NCI-H187 (cell line): ENCODE measurements at places on chromosomes 5 and 9.

DNA sequence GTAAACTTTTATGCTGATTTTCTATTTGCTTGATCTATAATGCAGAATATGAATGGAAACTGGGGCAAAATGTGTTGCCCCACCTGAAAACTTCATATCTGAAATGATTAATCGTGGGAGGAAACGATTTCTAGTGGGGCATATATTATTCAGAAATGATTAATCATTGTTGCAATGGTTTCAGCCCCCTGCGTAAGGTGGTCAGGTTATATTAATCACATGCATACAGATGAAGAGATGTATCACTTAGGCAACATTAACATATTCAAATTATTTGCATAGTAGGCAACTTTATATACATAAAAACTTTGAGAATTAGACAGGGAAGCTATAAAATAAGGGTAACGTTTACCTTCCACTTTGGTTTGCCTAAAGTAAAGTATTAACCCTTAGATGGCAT, 49.8 kb downstream of the LSM11 start:
- DNase-seq = no peak

DNA sequence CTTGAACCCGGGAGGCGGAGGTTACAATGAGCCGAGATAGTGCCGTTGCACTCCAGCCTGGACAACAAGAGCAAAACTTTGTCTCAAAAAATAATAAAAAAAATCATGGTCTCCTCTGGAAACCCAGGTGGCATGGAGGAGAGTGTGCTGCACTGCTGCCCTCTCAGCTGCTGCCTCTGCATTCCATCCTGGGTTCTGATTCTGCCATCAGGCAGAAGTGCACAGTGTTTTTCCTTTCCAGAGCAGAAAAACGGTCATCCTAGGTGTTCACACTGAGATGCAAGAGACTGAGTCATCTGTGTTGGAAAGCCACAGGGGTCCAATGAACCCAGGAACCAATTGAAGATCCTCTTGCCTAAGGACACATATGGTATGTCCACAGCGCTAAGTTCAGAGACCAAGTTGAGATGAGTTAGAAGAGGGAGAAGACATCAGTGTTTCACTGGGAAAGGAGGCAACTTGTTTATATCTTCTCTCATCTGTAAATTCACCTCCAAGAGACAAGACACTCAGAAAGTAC, 88.8 kb upstream of the DMRT1 start:
- DNase-seq = no peak

DNA sequence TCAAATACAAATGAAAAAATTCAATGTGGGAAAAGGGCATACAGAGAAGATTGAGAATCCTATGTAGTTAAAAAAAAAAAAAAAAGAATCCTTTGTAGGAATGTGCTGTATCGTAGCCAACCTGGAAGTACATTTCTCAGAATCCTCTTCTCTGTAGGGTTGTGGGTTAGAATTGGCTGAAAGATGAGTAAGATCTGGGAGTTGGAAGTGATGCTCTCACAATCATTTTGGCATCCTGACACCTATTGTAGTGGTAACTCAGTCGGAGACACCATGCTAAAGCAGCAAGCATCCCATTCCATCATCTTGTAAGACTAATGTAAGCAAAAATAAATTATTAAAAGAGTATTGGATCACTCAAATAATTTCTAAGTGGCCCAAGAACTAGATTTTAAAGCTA, 30.6 kb downstream of the MRPL22 start:
- DNase-seq = no peak

GRCh38 chr9:114291064-114291474, 31.8 kb upstream of the ORM1 start:
- no peak for DNase-seq

GRCh38 chr5:32679218-32679617, 31.9 kb upstream of the NPR3 start:
- DNase-seq = no peak

- DNase-seq = no peak
Measured at GRCh38 chr5:178832618-178833201, 27.0 kb upstream of the ZNF354B start.

DNA sequence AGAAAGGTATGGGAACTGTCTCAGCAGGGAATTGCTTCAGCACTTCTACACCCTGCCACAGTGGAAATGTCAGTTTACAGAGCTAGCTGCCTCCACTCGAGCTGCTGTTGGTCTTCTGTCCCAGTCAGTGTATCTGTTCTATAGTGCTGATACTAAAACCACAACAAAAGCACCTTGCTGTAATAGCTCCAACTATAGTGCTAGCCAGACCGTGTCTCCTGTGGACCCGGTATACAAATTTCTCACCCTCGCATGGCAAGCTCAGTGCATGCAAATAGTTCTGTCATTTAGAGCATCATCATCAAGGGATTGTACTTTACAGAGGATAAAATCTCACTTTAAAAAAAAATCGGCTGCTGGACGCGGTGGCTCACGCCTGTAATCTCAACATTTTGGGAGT, 51.5 kb upstream of the IQGAP2 start:
- DNase-seq = no peak

DNA sequence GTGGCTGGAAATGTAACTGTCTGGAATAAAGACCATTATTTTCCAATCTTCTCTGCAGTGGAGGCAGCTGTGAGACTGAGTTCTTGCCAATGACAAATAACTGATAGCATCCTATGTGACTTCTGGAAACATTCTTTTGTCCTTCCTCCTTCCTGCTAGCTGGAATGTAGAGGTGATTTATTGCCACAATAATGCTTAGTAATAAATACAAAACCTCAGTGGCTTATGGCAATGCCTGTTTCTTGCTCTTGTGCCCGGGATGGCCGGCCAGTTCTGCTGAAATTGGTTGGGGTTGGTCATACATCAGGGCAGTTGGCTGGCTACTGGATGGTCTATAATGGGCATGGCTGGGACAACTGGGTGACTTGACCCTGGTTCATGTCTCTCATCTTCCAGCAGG, 12.2 kb upstream of the TEX48 start:
- DNase-seq = no peak

DNA sequence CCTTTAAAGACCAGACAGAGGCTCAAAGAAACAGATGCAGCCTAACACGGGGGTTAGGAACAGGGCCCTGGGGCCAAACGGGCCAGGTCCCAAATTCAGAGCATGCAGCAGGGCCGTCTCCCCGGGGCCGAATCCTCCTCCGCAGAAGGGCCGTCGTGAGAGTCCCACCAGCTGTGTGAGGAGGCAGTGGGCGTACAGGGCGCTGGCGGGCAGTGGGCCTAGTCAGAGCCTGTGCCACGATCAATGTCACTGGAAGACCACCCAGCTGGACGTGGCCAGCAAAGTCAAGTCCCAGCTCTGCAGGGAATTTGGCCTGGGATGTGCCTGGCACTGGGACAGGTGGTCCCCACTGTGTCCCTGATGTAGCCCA, 15.8 kb upstream of the FCN2 start:
- DNase-seq = no peak

GRCh38 chr5:115809946-115810345, 6.5 kb downstream of the CDO1 start:
- DNase-seq = no peak

DNA sequence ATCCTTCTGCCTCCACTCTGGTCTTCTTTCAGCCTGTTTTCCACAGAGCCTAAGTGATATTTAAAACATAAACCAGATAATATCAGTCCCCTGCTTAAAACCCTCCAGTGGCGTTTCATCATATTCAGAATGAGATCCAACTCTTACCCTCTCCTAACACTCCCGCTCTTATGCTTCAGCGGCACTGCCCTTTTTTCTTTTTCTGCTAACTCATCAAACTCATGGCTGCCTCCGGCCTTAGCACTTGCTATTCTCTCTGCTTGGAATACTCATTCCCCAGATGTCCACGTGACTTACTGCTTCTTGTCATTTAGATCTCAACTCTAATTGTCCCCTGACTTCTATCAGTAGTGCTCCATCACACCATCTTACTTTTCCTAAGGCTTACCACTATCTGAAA, 73.6 kb downstream of the PIP5K1B start:
- DNase-seq = no peak

DNA sequence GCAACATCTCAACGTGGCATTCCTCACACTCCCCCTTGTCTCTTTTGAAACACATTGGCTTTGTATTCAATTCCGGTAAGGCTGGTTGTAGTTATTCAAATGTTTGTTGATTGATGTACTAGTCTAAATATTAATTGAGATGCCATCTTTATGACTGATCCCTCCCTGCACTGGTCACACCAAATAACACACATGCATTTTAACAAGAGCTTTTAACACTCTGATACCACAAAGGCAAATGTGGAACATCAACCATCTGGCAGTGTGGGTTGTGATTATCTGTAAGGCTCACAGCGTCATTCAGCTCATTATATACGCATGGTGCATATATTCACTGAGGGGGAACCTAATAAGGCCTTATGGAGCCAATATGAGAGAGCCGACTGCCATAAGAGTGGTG, 305.0 kb downstream of the TENT4A start:
- DNase-seq = no peak

- DNase-seq = no peak
Measured at GRCh38 chr9:128149951-128150593, 819 bp downstream of the LCN2 start.

DNA sequence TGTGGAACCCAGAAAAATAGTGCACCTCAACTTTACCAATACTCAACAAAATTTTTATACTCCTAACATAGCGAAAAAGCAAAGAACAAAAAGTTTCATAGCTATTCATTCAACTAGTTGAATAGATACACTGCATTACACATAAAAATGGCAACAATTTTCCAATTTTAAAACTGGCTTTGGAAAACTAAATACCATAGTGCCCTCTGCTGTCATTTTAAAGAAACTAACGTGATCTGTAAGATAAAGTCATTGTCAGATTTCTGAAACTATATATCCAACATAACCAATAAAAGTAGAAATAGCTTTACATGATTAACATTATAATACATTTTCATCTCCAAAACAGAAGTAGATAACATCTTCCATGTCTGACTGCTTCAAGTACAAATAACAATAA, 31.6 kb downstream of the DTWD2 start:
- DNase-seq = no peak

- DNase-seq = no peak
Measured at GRCh38 chr9:71985297-71985911, 74.0 kb downstream of the C9orf85 start.

- DNase-seq = no peak
Measured at GRCh38 chr5:3375586-3376311, 219.9 kb upstream of the IRX1 start.

DNA sequence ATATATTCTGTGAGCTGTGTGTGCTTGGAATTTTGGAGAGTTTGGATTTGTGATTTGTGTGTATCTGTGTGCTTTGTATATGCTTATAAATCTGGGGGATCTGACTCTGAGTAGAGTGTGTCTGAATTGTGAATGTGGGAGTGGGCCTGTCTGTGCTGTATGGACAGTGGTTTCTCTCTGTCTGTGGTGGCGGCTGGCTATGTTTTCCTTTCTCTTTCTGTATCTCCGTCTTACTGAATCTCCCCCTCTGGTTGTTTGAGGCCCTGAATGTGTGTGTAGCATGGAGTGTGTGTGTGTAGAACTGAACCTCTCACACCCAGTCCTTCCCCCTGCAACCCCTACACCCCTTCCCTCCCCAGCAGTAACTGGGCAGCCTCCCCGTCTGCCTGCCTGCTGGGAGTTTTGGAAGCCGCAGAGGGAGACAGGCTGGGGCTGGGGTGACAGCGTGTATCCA, 4.7 kb downstream of the CXXC5 start:
- DNase-seq = no peak

- DNase-seq = no peak
Measured at GRCh38 chr9:15213249-15213648, 93.8 kb downstream of the TTC39B start.

- DNase-seq = no peak
Measured at GRCh38 chr5:95959888-95960666, 1.6 kb downstream of the ELL2 start.

GRCh38 chr5:177183142-177183541, 49.6 kb downstream of the NSD1 start:
- no peak for DNase-seq

DNA sequence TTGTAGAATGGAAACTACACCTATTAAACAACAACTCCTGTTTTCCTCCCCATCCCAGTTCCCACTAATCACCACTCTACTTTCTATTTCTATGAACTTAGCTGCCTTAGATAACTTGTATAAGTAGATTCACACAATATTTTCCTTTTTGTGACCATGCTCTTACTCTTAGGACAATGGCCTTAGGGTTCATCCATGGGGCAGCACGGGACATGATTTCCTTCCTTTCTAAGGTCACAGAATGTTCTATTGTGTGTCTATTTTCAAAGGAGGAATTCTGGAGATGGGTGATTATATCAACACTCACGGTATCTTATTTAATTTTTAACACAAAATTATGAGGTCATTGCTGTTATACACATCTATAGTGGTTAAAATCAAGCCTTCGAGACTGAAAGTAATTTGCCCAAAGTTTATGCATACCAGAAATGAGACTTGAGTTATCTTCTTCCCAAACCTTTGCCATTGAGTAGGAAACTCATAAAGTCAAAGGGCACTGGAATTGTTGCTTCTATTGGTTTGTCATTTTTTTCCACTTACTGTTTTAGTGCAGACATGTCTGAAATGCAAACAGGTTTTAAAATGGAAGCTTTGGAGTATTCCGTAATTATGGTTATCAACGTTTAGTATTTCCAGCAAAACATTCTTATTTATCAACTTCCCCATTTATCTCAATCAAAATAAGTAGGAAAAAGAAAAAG, 23.6 kb downstream of the CTSL start:
- no peak for DNase-seq

- no peak for DNase-seq
Measured at GRCh38 chr5:8869932-8870331, 675.9 kb downstream of the SEMA5A start.

GRCh38 chr9:7067169-7067568, 309.4 kb downstream of the KDM4C start:
- no peak for DNase-seq

DNA sequence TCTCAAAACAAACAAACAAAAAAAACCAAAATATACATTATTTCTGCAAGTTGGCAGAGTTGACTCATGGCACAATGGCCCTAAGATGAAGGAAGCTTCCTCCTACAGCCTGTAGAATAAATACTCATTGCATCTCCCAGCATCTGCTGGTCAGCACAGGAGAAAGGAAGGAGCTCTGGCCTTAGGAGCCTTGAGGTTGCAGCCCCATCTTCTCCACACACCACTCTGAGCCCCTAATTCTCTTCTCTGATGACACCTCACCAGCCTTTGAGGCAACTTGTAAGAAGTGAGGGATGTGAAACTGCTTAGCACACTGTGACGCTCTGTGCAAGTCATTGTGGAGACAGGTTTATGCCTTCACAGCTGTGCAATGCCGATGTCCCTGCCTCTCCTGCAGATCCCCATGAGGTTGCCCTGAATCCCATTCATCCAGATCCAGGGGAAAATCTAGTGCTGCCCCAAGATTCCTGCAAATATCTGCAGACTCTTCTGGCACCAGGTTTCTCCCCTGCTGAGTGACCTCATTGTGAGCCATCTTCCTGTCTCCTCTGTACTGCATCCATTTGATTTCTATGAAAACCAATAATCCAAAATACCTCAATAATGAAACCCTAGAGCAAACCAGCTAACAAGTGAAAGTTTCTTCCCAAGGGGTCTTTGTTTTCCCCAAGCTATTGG, 65.3 kb upstream of the TGFBR1 start:
- DNase-seq = no peak

- no peak for DNase-seq
Measured at GRCh38 chr9:134592018-134592818, 49.4 kb upstream of the COL5A1 start.

- DNase-seq = no peak
Measured at GRCh38 chr5:91378752-91379211, 4.3 kb downstream of the ARRDC3 start.

- DNase-seq = no peak
Measured at GRCh38 chr5:148070621-148071020, 6.8 kb downstream of the SPINK5 start.
